ENCODE measurements at places on chromosomes 11 and 22.
A peak's percentile ranks its signal among the peaks of the same experiment; 100 is the strongest.

DNA sequence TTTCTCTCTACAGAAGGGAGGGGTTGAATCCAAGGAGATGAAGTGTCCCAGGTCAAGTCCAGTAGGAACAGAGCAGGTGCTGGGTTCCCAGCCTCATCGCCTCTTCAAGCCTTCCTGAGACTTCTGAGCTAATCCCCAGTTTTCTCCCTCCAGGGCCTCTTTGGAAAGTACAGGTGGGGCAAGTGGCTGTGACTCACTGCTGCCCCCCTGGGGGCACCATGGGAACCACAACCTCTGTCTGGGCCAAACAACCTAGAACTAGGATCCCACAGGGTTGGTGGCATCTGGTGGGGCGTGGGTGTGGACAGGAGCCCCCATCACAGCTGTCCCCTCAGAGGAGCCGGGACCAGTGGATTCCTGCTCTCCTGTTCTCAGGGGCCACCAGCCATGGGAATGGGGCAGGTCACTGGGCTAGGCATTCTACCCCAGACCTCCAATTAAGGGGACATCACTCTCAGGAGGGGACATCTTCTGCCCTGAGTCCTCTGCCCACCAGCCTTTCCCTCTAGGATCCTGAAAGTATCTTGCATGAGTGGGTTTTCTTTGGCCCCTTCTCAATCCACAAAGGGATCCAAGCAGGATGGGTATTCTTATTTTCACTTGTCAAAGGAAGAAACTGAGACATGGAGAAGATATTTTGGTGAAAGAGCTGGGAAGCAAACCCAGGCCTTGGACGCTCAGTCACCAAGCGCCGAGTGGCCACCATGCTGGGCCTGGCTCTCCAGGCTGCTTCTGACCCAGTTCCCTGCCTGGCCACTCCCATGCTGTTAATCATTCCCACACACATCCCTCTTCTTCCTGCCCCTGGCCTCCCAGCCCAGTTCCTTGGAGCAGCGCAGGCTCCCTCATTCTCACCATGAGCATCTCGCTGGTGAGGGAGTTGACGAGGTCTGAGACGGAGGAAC lies 23.8 kb downstream of the LRRC10B start:
- no peaks in the 10 kb centered on the region for H3K36me3 ChIP-seq
- H3K27me3 ChIP-seq = peaks cover 4% of the 10 kb centered on the region
- no peaks in the 10 kb centered on the region for H3K4me1 ChIP-seq
- peak; percentile 49 for DNase-seq
- H3K27ac ChIP-seq = no peak overlapping the region

- no peak overlapping the region for H3K4me3 ChIP-seq
- no peaks in the 10 kb centered on the region for H3K36me3 ChIP-seq
- H3K27ac ChIP-seq = no peak overlapping the region
Measured at GRCh38 chr11:17472467-17472866, 4.2 kb downstream of the ABCC8 start.

DNA sequence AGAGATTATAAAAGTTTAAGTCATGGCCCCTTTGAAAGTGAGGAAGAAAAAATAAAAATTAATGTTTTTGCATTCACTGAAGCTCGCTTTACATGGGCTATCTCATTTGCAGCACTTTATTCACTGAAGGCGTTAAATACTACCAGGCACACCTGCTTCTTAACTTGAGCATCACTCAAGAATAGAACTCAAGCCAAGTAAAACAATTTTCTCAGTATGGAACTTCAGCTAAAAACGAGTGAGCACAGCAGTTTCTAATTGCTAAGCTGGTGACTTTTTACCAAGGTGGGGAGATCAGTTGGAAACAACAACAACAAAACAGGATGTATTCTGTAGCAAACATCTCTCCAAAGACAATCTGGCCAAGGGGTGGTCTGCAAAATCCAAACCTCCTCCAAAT lies 405.6 kb downstream of the RAB38 start:
- no peak overlapping the region for H3K27ac ChIP-seq
- H3K4me3 ChIP-seq = no peak overlapping the region
- DNase-seq = no peak
- no peaks in the 10 kb centered on the region for H3K36me3 ChIP-seq

DNA sequence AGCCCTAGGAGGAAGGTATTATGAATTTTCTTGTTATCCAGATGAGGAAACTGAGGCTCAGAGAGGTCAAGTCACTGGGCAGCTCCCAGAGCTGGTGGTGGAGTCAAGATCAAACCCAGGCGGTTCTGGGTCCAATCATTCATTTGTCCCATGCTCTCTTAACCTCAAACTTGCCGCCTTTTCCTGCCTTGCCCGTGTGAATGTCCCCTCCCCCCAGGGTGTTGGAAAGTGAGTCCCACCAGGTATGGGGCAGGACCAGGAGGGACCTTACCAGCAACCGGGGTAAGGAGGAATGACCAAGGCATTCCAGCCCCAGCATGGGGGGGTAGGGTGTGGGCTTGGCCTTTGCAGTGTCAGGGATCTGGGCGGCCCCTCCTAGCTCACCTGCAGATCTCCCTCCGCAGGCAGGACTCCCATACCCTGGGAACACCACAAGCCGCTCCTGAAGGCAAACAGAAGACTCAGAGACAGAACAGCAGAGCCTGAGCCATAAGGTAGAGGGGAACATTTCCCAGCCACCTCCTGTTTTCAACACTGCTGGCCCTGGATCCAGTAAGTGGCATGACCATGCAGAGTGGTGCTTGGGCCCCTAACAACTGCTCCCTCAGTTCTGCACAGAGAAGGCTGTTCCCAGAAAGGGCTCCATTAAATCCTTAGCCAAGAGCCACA lies 41.2 kb upstream of the SYT7 start:
- no peak for DNase-seq
- peaks cover 15% of the 10 kb centered on the region for H3K27me3 ChIP-seq
- H3K36me3 ChIP-seq = no peaks in the 10 kb centered on the region
- H3K4me1 ChIP-seq = no peaks in the 10 kb centered on the region

- DNase-seq = no peak
- H3K36me3 ChIP-seq = no peaks in the 10 kb centered on the region
- H3K4me3 ChIP-seq = no peak overlapping the region
- H3K27me3 ChIP-seq = peaks cover 61% of the 10 kb centered on the region
- no peak overlapping the region for H3K27ac ChIP-seq
Measured at GRCh38 chr11:13966486-13966885, 4.0 kb downstream of the SPON1 start.

DNA sequence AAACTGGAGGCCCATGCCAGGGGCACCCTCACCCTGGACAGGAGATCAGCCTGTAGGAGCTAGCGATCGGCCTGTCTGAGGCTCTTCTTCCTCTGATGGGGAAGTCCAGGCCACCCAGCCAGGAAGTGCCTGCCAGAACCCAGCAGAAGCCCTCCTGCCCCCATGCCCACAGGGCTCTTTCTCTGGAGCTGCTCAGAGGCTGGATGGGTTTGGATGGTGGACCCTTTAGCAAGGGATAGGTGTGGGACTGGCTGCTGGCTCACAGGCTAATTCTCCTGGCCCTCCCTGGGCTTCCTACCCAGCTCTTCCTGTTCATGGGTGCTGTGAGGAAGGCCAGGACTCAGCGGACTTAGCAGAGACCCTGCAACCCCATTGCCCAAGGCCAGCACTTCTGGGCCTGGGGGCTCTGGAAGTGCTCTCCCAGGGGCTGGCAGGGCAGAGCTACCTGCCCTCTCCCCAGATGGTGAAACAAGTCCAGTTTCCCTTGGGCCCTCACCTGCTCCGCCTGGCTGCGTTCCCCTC lies 7.6 kb downstream of the FXYD2 start:
- peak overlapping the region; percentile 98 for H3K27ac ChIP-seq
- H3K4me1 ChIP-seq = peaks cover 63% of the 10 kb centered on the region
- H3K4me3 ChIP-seq = peak overlapping the region; percentile 40
- H3K36me3 ChIP-seq = no peaks in the 10 kb centered on the region
- no peak for DNase-seq
- H3K27me3 ChIP-seq = no peaks in the 10 kb centered on the region

DNA sequence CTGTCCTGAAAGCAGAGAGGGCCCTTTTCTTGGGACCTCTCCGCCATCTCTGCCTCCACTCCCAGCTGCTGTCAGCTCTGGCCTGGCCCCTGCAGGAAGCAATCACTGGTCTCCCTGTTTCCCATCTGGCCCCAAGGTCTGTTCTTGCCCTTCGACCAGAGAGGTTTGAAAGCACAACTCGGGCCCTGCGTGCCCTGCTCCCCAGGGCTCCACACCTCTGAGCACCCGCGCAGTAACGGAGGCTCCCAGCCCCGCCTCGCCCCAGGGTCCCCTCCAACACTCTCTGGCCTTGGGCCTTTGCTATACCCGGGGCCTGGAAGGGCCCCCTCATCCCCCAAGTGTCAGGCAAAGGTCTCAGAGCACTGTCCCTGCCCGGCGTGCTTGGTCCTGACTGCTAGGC lies 7.8 kb upstream of the CD81 start:
- H3K4me1 ChIP-seq = no peaks in the 10 kb centered on the region
- no peak overlapping the region for H3K27ac ChIP-seq
- no peak for DNase-seq

DNA sequence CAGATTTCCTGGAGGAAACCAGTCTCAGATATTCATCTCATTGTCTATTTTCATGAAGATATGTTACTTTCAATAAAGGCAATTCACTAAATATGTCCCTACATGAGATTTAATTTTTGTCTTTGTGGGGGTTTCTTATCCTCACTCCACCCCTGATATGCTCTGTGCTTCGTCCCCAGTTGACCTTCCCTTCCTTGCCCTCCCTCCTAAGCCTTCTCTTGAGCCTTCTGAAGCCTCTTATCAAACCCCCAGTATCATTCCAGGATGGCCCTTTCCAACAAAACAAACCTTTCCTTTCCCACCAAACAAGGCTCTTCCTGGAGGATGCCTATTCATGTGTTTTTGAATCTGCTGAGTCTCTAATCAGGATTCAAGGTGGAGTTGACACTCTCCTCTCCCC lies 44.8 kb downstream of the CSNK2A3 start:
- no peak overlapping the region for H3K27ac ChIP-seq
- H3K4me3 ChIP-seq = no peak overlapping the region
- no peaks in the 10 kb centered on the region for H3K36me3 ChIP-seq
- no peaks in the 10 kb centered on the region for H3K27me3 ChIP-seq

DNA sequence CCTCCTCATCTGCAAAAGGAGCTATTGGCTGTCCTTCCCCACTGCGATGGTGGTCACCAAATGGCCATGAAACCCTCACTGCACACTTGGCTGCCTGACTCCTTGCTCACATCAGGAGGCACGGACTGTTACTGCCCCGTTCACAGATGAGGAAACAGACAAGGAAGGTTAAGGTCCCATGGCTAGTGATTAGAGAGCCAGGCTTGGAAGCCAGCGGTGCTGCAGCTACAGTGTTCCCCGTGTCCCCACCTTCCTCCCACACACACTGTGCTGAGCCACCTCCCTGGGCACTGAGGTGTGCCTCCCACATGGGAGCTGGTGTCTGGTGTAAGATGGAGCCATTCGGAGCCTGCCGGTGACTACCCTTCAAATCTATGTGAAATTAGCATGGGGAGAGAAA lies 2.6 kb downstream of the ARHGAP8 start:
- no peak for DNase-seq
- H3K27ac ChIP-seq = no peak overlapping the region
- H3K4me1 ChIP-seq = no peaks in the 10 kb centered on the region
- no peaks in the 10 kb centered on the region for H3K36me3 ChIP-seq
- peaks cover 56% of the 10 kb centered on the region for H3K27me3 ChIP-seq

GRCh38 chr11:41245184-41245583 lies 214.3 kb downstream of the LRRC4C start:
- H3K27ac ChIP-seq = no peak overlapping the region
- no peaks in the 10 kb centered on the region for H3K36me3 ChIP-seq
- H3K4me1 ChIP-seq = no peaks in the 10 kb centered on the region
- no peak overlapping the region for H3K4me3 ChIP-seq

DNA sequence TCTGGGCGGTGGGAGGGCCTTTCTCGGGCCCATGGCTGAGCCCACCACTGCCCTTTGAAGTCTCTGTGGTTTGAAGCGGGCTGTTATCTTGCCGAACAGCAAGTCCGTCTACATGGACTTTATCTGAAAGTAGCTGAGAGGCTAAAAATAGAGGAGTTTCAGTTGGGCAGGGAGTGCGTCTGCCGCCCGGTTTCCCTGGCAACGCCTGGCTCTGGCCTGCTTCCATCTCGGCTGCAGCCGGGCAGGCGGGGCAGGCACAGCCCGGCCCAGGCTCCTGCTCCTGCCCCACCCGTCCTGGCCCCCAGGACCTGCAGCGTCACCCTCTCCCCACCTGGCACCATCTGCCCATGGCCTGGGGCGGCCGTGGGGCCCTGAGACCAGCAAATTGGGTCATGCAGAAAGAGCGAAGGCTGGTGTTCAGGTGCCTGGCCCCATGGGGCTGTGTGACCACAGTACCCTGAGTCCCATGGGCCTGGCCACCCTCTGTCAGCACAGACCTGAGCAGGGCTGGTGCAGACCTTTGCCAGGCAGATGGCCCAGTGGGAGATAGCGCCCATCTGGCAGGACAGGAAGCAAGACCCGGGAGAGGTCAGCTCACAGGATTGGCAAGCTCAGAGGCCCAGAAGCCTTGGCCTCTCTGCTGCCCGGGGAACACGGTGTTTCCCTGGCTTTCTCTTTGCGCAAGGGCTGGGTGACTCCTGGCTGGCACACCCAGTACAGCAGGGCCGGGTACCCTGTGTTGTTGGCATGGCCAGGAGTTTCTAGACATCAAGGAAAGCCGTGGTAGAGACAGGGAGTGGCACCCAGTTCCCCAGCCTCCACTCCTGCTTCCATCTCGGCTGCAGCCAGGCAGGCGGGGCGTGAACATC lies 79.1 kb upstream of the KCNQ1OT1 start:
- H3K36me3 ChIP-seq = no peaks in the 10 kb centered on the region
- H3K4me1 ChIP-seq = peaks cover 8% of the 10 kb centered on the region
- no peak overlapping the region for H3K27ac ChIP-seq
- no peak overlapping the region for H3K4me3 ChIP-seq

DNA sequence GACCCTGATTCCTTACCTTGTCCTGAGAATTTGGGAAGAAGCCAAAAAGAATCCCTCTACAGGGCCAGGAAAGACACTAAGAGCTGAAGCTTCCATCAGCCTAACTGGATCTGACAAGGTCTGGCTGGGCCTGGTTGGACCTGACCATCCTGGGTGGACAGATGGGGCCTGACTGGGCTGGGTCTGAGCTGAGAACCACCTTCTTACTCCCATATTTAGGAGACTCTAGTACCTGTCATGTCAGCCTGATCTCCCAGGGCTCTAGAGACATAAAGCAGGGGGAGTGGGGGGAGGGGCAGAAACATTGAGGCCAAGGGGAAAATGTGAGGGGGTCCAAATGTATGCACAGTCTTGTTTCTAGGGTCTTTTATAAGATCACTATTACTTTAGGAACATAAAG lies 129.9 kb downstream of the BUD13 start:
- no peaks in the 10 kb centered on the region for H3K27me3 ChIP-seq
- H3K27ac ChIP-seq = no peak overlapping the region
- peak; percentile 12 for DNase-seq
- no peaks in the 10 kb centered on the region for H3K36me3 ChIP-seq

DNA sequence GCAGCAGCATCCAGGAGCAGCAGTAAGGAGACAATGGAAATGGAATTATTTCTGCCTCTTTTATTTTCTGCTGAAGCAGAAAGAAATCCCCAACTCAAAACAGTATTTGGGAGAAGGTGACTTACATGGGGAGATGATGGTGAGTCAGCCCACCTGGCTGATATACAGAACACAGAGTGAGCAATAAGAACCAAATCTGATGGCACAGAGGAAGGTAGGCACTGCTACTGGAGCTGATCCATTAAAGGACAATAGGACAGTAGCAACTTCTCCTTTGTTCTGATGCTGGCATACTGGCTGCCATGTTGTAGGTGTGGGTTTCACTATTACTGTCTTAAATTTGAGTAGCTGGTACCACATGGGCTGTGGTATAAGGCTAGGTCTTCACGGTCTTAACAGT lies 45.2 kb downstream of the CLPB start:
- no peak for DNase-seq
- no peaks in the 10 kb centered on the region for H3K27me3 ChIP-seq
- H3K4me3 ChIP-seq = no peak overlapping the region
- H3K4me1 ChIP-seq = no peaks in the 10 kb centered on the region
- peaks cover 8% of the 10 kb centered on the region for H3K36me3 ChIP-seq
- H3K27ac ChIP-seq = no peak overlapping the region
